ENCODE measurements at places on chromosomes 6 and 20.

DNA sequence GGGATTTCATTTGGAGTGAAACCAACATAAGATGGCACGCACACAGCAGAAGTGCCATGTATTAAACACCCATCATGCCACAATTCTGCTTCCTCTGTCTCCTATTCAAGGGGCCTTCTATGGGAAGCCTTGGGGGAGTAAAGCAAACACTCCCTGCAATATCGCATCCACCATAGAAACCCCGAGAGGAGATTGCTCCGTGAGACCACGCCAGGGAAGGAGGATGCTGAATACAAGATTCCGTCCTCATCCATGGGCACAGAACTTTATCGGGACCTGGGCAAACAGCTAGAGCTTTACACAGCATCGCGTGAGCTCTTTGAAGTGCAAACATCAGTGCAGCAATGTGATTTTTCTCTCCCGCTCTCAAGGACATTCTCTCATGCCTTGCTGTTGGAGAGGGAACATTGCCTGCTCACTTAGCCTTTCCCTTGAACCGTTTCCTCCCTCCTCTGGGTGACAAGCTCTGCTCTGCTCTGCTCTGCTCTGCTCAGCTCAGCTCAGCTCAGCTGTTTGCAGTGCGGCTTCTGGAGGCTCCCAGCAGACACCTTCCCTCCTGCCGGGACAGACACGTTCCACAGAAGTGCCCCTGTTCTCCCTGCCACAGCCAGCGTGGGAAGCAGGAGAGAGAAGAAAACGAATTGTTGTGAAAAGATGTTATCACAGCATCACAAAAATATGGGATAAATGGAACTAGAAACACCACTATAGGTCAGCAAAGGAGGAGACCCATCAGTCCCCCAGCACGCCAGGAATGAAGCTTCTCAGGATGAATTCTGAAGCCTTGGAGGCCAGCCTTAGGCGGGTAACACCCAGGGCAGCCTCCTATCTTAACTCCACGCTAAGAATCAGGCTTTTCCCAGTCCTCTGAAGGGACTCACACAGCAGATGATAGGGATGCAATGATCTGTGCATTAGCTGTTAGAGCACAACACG is 48.2 kb downstream of the RNASET2 start:
- no peaks in the 10 kb centered on the region for H3K36me3 ChIP-seq
- no peaks in the 10 kb centered on the region for H3K4me1 ChIP-seq
- peaks cover 3% of the 10 kb centered on the region for H3K27me3 ChIP-seq
- DNase-seq, result no peak
- H3K27ac ChIP-seq, result no peak overlapping the region
- H3K4me3 ChIP-seq, result no peak overlapping the region

DNA sequence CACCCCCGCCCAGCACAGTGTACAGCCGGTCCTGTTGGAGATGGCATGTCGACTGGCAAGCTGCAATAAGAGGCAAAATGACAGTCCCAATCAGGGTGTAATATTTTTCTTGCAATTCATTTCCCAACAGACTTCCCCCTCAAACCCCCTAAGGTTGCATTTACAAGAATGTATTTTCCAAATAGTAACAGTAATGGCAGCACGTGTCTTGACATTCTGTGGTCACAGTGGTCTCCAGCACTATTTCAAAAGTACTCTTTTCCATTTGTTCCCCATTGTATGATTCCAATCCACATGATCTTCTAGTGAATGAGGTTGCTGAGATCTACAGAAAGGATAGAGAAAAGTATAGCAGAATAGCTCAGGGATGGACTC is 97.8 kb upstream of the CARMIL1 start:
- no peak for DNase-seq
- no peak overlapping the region for H3K27ac ChIP-seq
- no peaks in the 10 kb centered on the region for H3K27me3 ChIP-seq
- H3K36me3 ChIP-seq, result no peaks in the 10 kb centered on the region
- H3K4me1 ChIP-seq, result peaks cover 5% of the 10 kb centered on the region
- no peak overlapping the region for H3K4me3 ChIP-seq

- DNase-seq, result peak; percentile 50
- no peak overlapping the region for H3K27ac ChIP-seq
- no peaks in the 10 kb centered on the region for H3K4me1 ChIP-seq
- no peak overlapping the region for H3K4me3 ChIP-seq
- no peaks in the 10 kb centered on the region for H3K36me3 ChIP-seq
These were observed 35.8 kb downstream of the BTBD9 start for GRCh38 chr6:38603966-38604365.

DNA sequence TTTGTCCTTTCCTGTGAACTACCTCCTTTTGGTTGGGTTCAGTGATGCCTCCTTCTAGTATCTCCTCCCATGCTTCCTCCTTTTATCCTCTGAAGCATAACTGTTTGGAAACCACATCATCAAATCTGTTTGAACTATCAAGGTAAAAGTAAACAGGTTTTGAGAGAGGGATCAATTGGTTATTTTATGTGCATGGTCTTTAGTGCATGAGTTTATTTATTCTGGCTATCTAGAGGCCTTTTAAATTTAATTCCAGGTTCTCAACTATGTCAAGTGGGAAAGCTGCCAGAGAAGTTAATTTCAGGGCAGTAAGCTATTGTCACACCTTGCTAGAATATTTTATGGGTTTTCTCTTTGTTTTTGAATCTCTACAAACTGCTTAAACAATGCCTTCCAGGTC is 54.1 kb downstream of the WASF1 start:
- H3K4me3 ChIP-seq, result no peak overlapping the region
- no peak overlapping the region for H3K27ac ChIP-seq
- DNase-seq, result no peak
- no peaks in the 10 kb centered on the region for H3K27me3 ChIP-seq
- H3K4me1 ChIP-seq, result no peaks in the 10 kb centered on the region

DNA sequence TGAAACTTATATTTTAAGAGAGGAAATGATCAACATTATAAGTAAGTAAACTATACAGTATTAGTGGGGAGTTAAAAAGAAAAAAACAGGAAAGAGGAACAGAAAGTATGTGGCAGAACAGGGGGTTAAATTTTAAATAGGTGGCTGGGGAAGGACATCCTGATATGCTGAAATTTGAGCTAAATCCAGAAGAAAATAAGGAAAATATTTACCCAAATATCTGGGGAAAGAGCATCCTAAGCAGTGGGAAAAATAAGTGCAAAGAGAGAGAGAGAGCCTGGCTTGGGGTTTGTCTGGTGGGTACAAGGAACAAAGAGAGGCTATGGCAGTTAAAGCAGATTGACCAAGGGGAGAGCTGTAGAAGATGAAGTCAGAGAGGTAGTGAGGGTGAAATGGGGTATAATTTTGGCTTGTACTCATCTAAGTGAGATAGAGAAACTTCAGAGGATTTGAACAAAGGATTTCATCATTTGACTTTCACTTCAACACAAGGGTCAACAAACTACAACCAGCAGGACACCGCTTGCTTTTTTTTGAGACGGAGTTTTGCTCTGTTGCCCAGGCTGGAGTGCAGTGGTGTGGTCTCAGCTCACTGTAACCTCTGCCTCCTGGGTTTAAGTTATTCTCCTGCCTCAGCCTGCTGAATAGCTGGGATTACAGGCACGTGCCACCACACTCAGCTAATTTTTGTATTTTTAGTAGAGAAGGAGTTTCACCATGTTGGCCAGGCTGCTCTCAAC is 328.4 kb upstream of the CNR1 start:
- no peaks in the 10 kb centered on the region for H3K36me3 ChIP-seq
- DNase-seq, result no peak
- no peaks in the 10 kb centered on the region for H3K4me1 ChIP-seq
- no peak overlapping the region for H3K4me3 ChIP-seq
- no peak overlapping the region for H3K27ac ChIP-seq
- no peaks in the 10 kb centered on the region for H3K27me3 ChIP-seq

- DNase-seq, result peak; percentile 77
- H3K27ac ChIP-seq, result peak overlapping the region; percentile 53
- no peaks in the 10 kb centered on the region for H3K36me3 ChIP-seq
- no peak overlapping the region for H3K4me3 ChIP-seq
- peaks cover 18% of the 10 kb centered on the region for H3K4me1 ChIP-seq
- H3K27me3 ChIP-seq, result no peaks in the 10 kb centered on the region
These were observed 97.6 kb downstream of the MRPL14 start for GRCh38 chr6:44029444-44030185.

DNA sequence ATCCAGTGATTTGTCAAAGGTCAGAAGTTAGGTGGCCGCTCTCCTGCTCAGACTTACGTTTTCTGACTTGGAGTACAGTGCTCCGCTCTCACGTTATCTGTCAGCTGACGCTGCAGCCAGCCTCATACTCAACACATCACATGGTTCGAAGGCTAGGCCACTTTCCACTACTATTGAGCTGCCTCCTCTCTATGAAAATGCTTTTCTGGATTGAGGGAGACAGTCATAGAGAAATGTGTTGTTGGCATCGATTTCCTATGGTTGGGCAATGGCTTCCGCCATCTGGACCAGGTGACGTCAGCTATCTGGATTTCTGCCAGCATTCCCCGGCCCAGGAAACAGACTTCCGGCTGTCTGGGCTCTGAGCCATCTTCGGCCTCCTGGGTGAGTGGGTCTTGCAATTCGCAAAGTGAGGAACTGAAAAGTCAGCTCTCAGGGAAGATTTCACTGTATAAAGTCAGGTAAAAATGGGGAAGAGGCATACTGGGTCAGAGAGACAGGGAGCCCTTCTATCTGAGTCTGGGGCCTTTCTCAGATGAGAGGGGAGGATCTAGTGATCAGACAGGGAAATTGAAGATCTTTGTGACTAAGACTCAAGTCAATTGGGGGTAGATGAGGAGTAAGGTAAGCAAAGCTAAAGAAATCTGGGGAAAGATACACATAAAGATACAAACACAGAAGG is 37.5 kb upstream of the IER3 start:
- DNase-seq, result peak; percentile 100
- peak overlapping the region; percentile 84 for H3K27ac ChIP-seq
- no peaks in the 10 kb centered on the region for H3K27me3 ChIP-seq
- H3K4me1 ChIP-seq, result peaks cover 31% of the 10 kb centered on the region
- no peaks in the 10 kb centered on the region for H3K36me3 ChIP-seq

GRCh38 chr6:144844596-144844995 is 559.5 kb downstream of the UTRN start:
- no peak overlapping the region for H3K27ac ChIP-seq
- H3K4me3 ChIP-seq, result no peak overlapping the region
- no peak for DNase-seq
- H3K27me3 ChIP-seq, result no peaks in the 10 kb centered on the region

DNA sequence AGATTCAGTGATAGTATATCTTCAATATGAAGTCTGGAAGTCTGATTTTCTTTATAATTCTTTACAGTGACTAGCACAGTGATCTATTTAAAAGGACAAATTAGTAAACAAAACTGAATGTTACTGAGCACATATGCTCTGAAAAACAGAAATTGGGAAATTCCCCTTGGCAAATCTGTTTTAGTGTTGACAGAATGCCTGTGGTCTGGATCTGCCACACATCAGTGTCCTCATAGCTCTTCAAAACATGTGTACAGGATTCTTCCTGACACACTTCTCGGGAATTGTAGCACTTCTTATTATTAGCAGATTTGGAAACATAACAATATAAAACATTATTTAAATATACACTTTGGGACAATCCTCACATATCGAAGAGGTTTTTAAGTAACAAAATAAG is 354.3 kb downstream of the COL12A1 start:
- no peaks in the 10 kb centered on the region for H3K27me3 ChIP-seq
- peak; percentile 60 for DNase-seq
- H3K36me3 ChIP-seq, result no peaks in the 10 kb centered on the region
- H3K4me1 ChIP-seq, result peaks cover 1% of the 10 kb centered on the region
- no peak overlapping the region for H3K4me3 ChIP-seq
- H3K27ac ChIP-seq, result no peak overlapping the region

GRCh38 chr6:12265296-12265695 is 24.9 kb upstream of the EDN1 start:
- H3K27me3 ChIP-seq, result no peaks in the 10 kb centered on the region
- H3K36me3 ChIP-seq, result no peaks in the 10 kb centered on the region
- no peak overlapping the region for H3K4me3 ChIP-seq
- DNase-seq, result no peak

GRCh38 chr20:58986286-58986967 is 5.4 kb downstream of the NELFCD start:
- peaks cover 37% of the 10 kb centered on the region for H3K36me3 ChIP-seq
- DNase-seq, result no peak
- no peaks in the 10 kb centered on the region for H3K27me3 ChIP-seq
- H3K4me1 ChIP-seq, result peaks cover 3% of the 10 kb centered on the region

DNA sequence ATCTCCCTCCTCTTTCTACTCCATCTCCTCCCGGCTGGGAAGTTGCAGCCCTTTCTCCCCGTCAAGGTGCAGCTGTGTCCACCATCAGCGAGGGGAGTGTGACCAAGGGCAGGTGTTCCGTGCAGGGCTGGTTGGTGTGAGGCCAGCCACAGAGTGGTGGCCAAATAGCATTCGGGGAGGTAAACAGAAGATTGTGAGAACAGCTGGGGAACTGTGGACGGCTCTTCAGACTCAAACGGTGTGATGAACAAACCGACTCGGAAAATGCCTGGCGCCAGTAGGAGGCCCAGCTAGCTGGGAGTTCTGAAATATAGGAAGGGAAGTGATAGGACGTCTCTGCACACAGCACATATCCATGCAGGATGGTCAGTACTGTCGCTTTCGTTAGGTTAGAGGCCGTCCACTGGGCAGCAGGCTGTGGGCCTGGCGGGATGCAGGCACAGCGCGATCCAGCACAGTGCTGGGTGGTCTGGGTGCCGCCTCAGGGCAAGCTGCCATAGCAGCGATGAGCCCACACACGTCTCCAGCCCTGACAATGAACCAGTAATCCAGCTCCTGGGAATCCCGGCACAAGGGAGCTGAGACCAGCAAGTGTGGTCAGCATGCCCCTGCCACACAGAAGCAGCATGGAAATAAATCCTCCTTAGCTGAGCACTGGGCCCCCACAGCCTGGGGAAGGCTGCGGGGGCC is 258.1 kb downstream of the TAF4 start:
- no peak for DNase-seq
- H3K27ac ChIP-seq, result no peak overlapping the region
- no peaks in the 10 kb centered on the region for H3K4me1 ChIP-seq
- no peak overlapping the region for H3K4me3 ChIP-seq
- no peaks in the 10 kb centered on the region for H3K36me3 ChIP-seq
- peaks cover 14% of the 10 kb centered on the region for H3K27me3 ChIP-seq

- H3K27ac ChIP-seq, result no peak overlapping the region
- H3K27me3 ChIP-seq, result no peaks in the 10 kb centered on the region
- no peak for DNase-seq
These were observed 28.9 kb upstream of the CCR6 start for GRCh38 chr6:167093922-167094432.

DNA sequence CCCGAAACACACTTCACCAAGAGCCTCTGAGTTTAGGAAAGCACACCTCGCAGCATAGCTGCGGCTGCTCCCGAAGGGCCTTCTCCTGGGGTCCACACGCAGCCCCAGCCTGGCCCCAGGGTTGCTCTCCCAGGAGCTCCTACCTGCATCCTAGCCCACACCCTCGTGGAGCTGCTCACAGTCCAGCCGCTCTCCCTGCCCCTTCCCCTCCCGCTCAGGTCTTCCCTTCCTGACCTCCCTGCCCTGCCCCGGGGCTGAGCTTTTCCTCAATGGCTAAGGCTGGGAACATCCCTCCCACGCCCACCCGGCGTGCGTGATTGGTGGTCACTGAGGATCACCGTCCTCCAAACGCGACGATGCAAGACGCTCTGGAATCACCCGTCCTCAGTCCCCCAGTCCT is 205.8 kb downstream of the FNDC1 start:
- no peaks in the 10 kb centered on the region for H3K27me3 ChIP-seq
- H3K4me3 ChIP-seq, result no peak overlapping the region
- no peaks in the 10 kb centered on the region for H3K36me3 ChIP-seq
- DNase-seq, result no peak
